WERI-Rb-1 (cell line): ENCODE measurements at places on chromosomes 3 and 15.

DNA sequence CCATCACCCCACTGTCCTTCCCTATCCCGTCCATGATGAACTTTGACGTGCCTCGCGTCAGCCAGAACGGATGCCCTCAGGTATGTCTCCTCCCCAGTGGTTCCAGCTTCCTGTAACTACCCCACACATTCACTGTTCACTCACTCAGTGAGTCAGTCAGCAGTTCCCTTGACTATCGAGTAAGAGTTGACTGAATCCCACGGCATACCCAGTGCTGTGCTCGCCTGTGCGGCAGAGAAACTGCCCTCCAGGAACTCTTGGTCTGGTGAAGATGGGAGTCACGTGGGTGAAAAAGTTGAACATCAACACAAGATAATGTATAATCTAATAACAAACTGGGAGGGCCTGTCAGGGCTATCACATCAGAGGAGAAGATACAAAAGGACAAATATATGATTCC lies 36.7 kb downstream of the CCDC33 start:
- DNase-seq = no peak

GRCh38 chr3:140927279-140928069 lies 14.2 kb upstream of the SLC25A36 start:
- no peak for DNase-seq

DNA sequence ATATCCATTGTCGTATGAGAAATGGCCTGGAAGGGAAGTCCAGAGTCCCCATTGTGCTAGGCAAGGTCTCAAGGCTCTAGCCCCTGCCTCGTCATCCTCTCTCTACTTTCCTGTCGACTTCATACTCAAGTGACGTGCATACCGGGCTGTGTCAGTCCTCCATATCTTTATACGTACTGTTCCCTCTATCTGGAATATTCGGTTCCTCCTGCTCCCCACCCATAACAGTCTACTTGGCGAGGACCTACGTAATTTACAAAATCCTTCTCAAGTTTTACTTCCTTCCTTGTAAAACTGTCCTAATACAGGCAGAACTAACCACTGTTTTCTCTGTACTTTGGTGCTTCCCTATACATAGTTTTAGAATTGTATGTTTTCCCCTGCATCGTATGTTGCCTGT lies 2.2 kb upstream of the ALPK3 start:
- DNase-seq = no peak

DNA sequence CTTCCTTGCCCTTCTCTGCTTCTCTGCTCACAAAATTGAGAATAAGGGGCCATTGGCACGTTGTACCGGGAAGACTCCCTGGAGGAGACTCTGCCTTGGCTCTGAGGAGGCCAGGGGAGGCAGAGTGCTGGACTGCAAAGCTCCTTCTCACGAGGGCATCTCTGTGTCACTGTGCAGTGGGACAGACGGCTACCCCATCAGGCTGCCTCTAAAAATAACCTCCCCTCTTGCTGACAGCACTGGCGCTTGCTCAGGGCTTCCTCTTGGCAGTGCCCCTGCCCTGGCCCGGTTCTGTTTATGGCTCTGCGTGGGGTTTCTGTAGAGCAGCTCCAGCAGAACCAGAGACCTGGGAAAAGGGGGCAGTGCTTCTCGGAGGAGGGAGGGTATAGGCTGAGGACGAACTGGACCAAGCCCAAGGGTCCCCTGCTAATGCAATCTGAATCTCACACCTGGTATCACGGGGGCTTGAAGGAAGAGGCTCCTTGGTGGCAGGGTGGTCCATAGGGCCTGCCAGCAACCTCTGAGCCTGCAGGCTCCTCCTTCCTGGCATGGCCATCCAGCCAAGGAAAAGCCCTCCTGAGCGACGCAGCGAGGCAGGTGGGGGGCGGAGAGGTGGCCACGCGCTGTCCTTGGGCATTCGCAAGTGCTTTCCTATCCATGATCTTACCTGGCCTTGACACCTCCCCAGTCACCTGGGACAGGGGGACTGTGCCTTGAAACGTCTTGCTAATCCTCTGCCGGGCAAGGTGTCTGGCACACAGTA lies 63.3 kb upstream of the TLE3 start:
- DNase-seq = no peak

DNA sequence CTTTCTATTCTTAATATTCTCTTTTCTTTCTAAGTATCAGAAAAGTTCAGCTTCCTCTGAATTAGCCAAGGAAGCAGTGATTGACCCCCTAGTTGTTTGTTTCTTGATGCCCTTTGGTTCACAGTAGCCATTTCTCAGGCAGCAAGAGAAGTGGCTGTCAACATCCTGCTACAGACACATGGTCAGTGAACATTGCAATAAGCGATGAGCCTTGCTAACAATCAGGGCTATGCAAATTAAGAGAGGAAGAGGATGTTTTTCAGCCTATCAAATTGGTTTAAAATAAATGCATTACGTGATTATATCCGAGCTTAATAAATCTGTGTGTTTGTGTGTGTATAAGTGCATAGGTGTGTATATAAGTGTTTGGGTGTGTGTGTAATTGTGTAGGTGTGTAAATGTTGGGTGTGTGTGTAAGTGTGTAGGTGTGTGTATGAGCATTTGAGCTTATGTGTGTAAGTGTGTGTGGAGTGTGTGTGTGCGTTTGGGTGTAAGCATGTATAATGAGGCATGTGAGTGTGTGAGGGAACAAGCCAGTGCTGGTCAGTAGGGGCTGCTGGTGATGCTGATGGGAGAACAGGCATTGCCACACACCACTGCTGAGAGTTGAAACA lies 78.1 kb upstream of the XCR1 start:
- DNase-seq = no peak

- peak; percentile 49 for DNase-seq
These were observed 371.7 kb upstream of the GBE1 start for GRCh38 chr3:82133070-82133606.

GRCh38 chr15:58639002-58639756 lies 110.3 kb downstream of the ADAM10 start:
- no peak for DNase-seq

DNA sequence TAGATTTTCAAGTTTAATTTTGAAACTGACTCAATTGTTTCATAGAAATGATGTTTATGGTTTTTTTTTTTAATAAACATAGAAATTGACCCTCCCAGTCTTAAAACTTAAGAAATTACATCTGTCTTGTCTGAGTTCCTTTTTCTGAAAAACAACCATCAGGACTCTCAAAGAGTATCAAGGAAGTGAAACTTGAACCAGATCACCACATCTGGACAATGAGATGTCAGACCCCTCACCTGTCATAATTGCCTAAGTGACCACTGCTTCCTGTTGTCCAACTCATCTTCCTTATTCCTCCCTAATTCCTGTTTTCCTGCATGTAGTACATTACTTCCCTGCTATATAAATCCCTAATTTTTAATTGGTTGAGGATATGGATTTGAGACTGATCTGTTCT lies 441.5 kb upstream of the ARHGEF26 start:
- no peak for DNase-seq

- no peak for DNase-seq
These were observed 50.6 kb downstream of the SERP1 start for GRCh38 chr3:150495563-150496168.

DNA sequence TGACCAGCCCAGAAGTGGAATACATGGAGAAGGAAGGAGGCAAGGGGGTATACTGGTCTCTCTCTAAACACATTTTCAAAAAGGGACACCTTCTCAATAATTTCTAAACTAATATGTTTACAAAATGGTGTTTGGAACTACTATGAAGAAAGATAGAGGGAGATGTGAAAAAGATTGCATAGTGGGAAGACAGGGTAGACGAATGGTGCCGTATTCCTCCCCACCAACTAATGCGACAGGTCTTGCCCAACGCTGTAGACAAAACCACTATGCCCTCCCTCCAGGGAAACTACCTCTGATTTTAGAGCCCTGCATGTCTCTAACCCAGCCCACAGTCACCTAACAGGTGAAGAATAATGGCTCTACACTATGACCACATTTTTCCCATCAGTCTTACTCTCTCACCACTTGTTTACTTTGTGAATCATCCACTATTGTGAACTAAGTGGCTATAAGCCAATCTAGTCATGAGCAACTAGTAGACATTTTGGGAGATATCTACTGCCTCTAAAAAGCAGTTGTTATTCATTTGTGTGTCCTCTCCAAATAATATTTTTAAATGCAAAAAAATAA lies 108.2 kb upstream of the UBE2E2 start:
- DNase-seq = no peak
